Esophagus squamous epithelium (tissue), 5 donors: ENCODE measurements at places on chromosomes 7 and 10.

DNA sequence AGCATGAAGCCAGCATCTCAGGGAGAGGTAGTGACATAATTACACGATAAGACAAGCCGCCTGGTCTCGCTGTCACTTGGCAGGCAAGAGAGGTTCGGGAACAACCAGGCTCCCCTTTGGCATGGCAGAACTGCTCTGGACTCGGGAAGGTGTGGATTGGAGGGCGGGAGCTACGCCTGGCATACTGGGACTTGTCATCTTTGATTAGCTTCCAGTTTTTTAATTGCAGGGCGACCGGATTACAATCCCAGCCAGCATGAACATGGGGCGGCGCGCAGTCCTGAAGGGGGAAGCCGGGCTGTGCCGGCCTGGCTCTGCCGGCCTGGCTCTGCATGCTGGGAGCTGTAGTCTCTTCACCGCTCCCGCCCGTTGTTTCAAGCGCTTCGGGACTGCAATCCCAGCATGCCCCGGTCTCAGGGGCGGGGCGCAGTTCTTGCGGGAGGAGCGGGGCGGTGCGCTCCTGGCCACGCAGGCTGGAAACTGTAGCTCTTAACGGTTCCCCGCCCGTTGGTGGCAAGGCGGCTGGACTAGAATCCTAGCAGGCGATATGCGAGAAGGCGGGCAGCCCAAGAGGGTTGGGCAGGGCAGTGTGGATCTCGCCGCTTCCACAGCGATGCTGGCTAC lies 45.5 kb upstream of the ZNF716 start:
- no peak for DNase-seq

DNA sequence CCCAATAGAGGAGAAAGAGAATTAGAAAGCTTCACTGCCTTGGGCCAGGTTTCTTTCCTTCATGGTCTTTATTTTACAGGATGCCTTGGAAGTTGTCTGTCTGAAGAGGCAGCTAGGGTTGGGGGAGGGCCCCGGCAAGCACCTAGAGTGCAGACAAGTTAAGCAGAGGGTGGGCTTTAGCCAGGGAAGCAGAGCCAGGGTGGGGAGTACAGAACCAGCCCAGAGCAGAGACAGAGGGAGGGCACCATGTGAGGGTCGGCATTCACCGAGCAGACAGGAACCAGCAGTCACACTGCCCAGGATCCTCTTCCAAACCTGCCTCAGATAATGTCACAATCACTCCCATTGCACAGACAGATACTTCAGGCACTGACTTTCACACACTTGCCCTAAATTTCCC lies 75.9 kb downstream of the ADARB2 start:
- DNase-seq, result no peak

- no peak for DNase-seq
These were observed 143.0 kb upstream of the HDAC9 start for GRCh38 chr7:18352339-18353255.

DNA sequence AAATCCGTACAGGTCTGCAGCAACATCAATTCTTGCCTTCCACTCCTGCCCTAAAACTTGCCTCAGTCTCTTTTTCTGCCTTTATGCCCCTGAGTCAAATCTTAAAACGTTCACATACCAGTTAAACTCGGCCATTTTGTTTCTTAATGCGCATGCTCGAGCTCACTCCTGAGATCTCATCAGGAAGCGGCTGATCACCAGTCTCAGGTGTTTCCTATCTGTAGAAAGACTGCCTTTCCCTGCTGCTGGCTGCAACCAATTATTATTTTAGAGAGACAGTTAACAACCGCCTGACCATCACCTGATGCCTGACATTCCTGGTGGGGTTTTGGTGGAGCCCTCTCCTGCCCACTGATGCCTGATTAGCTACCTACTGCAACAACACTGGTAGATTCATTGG lies 70.2 kb upstream of the TMEM140 start:
- DNase-seq, result no peak

DNA sequence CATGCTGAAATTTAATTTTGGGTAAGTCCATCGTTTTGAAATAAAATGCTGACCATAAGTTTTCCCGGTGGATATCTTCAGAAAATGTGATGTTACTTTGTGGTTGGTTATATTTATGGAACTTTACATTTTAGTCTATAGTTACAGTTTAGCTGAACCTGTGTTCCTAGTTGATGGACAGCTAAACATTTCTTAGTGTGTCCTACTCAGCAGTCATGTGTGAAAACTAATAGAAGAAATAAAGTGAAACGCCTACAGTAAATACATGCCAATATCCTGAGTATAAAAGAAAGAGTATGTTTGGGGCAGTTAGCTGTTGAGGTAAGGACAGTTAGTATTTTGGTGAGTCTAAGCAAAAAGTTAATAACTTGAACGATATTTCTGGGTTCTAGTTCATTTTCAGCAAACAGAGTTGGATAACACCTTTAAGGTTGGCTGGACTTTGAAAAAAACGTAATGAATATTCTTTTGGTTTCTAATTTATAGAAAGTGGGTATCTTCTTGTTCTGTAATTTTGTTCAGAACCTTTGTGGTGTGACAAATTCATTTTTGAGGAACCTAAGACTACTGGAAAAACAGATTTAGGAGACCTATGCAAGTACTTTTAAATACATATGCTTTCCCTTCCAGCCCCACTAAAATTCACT lies 28.7 kb downstream of the LCOR start:
- DNase-seq, result no peak

DNA sequence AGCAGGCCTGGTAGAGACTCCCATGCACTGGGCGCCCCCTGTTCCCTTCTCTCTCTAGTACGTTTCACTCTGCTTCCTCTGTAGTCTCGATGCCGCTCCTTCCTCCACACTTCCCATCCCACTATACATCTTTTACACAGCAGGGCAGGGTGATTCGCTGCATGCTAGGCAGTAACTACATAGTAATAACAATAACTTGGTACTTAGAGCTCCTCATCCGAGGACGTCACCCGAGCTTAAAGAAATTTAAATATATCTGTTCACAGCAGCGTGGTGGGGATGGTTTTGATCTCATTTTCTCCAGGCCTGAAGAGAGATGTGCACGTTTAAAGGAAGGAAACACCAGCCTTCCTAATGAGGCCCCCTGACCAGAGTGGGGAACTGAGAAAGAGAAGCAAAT lies 276.9 kb downstream of the SKAP2 start:
- DNase-seq, result no peak

DNA sequence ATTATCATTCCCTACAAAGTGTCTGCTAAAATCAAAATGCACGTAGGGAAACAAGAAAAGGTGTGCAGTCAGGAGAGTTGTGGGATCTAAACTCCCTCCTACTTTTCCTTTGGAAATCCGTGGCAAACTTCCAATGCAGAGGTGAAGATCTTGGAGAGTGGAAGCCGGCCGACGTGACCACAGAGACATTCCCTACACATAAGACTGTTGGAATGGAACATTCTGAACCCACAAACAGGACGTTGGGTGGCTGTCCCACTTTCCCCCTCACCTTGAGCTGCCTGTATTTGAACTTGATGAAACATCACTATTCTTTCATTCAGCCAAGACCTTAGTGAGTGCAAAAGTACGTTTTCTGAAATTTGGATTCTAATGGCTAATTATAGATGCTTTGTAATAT lies 65.9 kb downstream of the PRKCQ start:
- no peak for DNase-seq

DNA sequence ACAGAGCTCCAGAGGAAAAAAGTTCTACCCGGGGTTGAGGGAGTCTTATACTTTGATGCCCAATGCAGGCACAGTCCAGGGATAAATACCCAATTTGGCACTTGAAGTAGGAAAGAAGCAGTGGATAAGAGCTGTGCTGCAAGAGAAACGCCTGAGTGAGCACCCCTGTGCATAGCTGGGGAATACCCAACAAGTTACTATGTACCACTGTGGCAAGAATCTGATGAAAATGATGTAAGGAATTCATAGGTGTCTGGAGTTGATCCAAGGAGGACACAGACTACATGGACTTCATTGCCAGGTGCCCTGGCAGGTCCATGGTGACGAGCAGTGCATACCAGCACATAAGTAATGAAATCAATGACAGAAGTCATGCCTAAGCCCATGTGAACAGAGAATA lies 183.7 kb upstream of the FEZF1 start:
- no peak for DNase-seq

- no peak for DNase-seq
These were observed 26.1 kb downstream of the ENKUR start for GRCh38 chr10:24989867-24990266.

- DNase-seq, result no peak
These were observed 127.1 kb downstream of the ACTR3B start for GRCh38 chr7:152886579-152887117.

DNA sequence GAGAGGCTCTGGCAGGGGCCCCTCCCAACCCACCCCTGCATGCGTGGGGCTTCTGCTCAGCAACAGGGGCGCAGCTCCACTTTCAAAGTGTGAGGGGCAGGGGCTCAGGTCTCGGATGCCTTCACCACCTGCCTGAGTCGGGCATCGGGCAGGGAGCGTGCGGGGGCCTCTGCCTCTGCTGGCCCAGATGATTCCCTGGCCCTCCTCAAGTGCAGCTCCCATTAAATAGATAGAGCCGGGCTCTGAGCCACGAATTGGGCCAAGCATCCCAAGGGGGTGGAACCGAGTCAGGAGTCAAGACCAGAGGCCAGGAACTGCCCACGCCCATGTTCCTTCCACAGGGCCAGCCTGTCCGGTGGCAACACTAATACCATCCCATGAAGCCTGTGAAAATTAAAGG lies 108.9 kb upstream of the FAM20C start:
- DNase-seq, result no peak

- no peak for DNase-seq
These were observed 57.2 kb upstream of the LBX1 start for GRCh38 chr10:101286248-101287046.

DNA sequence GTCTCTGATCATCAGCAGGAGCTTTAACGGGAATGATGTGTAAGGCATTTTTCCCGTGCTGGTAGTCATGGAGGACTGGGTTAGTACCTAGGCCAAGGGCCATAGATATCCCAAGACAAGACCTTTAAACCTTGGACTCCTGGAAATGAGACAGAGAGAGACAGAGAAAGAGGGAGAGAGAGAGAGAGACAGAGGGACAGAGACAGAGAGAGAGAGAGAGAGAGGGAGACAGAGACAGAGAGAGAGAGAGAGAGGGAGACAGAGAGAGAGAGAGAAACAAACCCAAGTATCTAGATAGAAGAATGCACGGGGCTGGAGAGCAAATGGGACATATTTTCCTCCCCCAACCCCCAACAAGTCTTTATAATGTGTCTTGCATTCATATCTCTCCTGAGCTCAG lies 22.3 kb downstream of the ZC3HAV1 start:
- DNase-seq, result no peak

DNA sequence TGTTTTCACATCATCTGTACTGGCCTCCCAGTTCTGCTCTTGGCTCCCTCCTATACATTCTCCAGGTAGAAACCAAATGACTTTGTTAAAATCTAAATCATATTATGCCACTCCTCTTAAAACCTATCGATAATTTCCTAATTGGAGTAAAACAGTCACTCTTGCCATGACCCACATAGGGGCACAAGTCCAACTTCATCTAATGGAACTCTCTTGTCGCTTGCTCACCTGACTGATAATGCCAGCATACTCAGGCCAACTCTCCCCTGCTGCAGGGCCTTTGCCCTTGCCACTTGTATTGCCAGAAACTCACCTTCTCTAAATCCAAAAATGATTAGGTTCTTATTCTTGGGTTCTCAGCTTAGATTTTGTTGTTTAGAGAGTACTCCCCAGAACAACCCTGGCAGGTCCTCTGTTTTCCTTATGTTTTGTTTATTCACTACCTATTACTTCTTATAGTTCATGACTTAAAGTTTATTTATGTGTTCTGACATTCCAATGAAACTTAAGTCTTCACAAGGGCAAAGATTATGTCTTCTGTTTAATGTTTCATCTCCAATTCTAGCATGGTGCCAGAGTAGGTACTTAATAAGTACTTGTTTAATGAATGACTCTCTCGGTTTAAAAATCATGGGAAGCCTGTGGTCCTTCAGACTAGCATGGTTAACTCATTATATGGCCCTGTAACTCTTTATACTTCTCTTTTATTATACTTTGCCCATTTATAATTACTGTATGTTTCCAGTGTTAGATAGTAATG lies 345.9 kb upstream of the SMIM30 start:
- no peak for DNase-seq

DNA sequence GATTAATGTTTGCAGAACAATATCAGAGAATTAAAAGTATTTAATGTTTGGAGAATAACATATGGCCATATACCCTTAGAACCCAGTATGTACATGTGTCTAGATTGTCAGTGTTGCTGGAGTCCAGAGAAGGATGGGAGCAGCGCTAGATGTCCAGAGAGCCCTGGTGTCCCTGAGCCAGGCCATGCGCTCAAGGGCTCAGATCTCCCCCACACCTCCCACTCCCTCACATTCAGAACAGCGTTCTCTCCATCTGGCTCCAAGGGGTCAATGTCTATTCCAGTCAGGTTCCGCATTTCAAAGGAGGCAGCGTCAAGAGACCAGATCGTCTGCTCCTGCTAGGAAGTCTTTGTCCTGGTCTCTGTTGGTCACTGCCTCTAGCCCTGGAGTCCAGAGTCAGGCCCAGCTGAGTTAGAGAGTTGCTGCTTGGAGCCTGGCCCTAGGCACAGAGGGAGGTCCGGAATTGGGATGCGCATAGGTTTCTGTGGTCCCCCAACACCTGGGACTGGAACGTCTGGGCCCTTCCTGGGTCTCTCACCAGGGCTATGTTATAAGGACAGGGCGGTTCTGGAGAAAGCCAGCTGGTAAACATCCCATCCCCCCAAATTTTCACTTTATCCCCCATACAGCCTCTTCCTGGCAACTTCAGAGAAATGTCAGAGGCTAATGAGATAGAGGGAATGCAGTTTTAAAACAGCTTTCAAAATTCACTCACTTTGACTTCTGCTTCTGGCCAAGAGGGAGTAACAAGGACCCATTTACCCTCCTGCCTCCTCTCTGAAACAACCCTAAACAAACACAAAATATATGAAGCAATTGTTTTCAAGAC lies 6.5 kb upstream of the WDR86 start:
- no peak for DNase-seq

DNA sequence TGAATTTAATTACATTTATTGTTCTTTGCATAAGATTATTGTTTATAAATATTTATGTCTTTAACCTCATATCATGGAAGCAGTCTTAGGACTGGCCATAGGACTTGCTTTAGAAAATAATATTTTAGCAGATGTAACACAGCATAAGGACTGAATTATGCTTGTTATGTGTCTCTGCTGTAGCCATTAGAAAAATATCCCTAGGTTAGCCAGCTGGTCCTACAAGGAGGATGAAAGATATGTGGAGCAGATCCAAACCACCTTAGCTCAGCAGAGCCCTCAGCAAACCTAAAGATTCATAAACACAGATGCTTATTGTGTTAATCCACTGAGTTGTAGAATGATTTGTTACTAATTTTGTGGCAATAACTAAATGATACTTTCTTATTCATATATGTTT lies 166.0 kb upstream of the COL1A2 start:
- no peak for DNase-seq

GRCh38 chr10:18960466-18961079 lies 88.0 kb upstream of the MALRD1 start:
- no peak for DNase-seq
